ENCODE measurements at places on chromosomes 13 and 19.
A peak's percentile ranks its signal among the peaks of the same experiment; 100 is the strongest.

GRCh38 chr13:48403151-48403631 lies 9.7 kb downstream of the LPAR6 start:
- no peak for DNase-seq

GRCh38 chr19:5809053-5809452 lies 4.2 kb downstream of the NRTN start:
- no peak for DNase-seq

- no peak for DNase-seq
Measured at GRCh38 chr19:33641261-33641660, 19.5 kb downstream of the CHST8 start.

DNA sequence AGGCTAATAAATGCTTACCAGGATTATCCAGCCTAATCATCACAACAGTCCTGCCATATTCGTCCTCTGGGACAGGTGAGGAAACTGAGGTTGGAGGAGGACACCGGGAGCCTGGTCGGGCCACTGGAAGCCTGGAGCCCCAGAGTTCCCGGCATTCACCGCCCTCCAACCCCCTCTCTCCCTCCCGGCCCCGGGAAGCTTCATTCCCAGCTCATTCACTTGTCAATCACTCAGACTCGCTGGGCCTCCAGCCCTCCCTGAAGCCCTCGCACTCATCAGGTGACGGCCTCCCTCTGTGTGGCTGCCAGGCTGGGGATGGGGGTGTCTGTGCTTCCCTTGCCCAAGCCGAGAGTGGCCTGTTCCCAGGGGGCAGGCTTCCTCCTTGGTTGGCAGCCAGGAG lies 22.5 kb upstream of the ZNF99 start:
- no peak for DNase-seq

- DNase-seq = no peak
Measured at GRCh38 chr19:55441319-55441691, 1.8 kb downstream of the SHISA7 start.

DNA sequence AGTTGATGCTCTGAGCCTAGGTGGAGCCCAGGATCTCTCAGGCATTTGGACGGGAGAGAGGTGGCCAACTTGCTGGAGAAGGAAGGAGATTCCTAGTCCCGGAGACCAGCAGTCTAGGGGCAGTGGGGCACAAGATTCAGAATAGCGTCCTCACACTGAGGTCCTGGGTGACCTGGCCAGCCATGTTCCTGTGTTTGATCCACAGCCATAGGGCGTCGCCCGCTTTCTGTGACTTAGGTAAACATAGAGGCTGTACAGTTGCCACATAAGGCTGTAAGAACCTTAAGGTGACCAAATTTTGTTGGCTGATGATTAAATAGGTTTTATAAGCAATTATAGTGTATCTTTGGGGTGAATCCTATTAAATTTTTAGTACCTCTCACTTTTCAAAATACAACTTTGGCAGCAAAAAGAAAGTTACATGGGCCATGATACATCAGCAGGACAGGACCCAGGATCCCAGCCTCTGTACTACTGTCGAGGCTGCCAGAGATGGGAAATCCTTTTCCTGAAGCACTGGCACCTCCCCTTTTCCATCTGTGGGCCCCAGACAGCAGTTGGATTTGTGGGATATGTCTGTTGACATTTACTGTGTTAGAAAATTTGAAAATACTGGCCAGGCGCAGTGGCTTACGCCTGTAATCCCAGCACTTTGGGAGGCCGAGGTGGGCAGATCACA lies 37.5 kb downstream of the TSSK6 start:
- no peak for DNase-seq

- DNase-seq = peak; percentile 99
Measured at GRCh38 chr19:58543826-58544590, at the start of gene TRIM28. Gene TRIM28 (plus strand): TSS chr19:58544064. CDS start chr19:58544758, 694 bp downstream.

- peak; percentile 90 for DNase-seq
Measured at GRCh38 chr19:44141191-44142058, at the start of gene ZNF234. Gene ZNF234 (plus strand): TSS chr19:44141554. CDS start chr19:44144633, 3,079 bp downstream.

DNA sequence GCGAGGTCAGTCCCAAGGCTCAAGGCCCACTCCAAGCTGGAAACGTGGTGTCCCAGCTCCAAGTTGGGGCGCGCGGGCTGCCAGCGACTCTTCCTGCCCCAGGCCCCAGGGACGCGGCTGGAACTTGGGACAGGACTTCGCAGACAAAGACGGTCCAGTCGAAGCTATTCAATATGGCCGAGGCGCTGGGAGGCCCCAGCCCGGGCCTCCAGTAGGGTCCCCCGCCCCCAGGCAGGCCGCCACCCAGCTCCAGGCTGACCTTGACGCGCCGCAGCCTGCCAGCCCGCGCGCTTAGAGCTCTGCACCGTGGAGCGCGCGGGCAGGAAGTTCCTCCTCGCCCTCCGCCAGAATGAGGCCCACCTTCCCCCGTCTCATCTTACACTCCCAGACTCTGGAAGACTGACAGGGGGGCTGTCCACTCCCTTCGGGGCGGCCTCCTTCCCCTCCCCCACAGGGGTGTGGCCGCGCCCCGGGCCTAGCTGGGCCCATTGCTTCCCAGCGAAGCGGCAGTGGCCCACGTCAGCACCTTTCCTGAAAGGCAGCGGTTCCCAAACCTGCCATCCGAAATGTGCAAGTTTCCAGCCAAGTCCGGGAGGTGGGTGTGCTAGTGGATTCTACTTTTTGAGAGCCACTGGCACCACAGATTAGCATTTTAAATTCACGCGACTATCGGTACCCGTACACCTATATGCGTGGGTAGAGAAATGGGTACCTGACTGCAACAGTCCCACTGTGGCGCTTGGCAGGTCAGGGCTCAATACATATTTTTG lies at the start of gene CCDC8:
Gene CCDC8, minus strand, starts transcription at position 303 of the 770 bp plus-strand sequence. CDS start 754 bp downstream, outside the sequence.
- peak; percentile 88 for DNase-seq

DNA sequence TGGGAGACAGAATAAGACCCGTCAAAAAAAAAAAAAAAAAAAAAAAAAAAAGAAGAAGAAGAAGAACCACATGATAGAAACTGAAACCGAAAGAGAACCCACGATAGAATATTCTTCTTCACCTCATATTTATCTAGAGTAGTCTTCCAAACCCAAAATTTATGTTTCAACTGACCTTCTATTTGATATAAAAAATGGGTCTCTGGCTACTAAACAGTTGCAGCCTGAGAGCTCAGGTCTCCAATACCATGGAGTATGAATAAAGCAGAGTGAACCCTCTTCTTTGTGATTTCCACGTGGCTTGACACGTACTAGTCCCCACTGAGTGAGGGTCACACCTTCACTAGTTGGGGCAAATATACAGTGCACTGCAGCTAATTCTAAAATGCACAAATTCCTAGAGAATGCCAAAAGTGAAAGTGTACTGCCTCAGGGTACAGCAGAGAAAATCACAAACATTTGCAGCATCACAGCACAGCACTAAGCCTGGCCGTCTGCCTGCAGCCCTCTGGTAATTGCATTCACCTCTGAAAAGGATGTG lies 30.8 kb upstream of the RFC3 start:
- DNase-seq = no peak

- DNase-seq = peak; percentile 6
Measured at GRCh38 chr19:38805180-38805579, 7.6 kb downstream of the LGALS4 start.

DNA sequence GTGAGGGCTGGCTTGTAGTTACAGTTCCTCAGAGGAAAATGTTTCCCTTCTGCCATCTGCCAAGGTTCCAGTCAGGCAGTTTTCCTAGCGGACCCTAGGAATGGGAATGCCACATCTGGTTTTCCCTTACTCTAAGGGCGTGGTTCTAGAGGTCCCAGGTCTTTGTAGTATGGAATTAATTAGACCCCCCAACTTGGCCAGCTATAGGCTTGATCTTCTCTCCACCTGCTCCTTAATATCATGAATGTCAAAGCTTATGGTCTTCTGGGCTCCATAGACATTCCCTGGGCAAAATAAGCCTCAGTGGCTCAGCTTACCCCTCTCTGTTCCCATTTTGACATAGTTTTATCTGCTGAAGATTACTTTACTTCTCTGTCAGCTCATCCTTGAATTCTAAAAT lies 70.0 kb downstream of the ZNF568 start:
- DNase-seq = no peak

GRCh38 chr13:111324736-111325135 lies 4.3 kb downstream of the TEX29 start:
- DNase-seq = no peak

GRCh38 chr13:36414461-36414860 lies 17.8 kb upstream of the CCNA1 start:
- DNase-seq = no peak

DNA sequence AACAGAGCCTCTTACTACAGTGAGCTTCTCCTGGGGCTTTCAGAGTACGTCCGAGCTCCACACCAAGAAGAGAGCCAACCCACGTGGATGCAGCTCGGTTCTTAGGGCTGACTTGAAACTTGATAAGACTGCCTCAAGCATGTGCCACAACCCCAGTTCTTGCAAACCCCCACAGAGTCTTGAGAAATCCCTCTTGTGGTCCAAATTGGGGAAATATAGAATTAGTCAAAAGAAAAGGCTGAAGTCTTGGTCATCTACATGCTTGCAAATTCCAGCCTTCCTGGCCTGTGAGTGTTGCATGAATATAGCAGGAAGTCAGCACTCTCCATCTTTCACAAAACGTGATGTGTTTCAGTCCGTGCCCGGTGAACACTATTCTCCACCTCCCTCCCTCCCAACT lies 95.2 kb downstream of the GGACT start:
- DNase-seq = no peak

DNA sequence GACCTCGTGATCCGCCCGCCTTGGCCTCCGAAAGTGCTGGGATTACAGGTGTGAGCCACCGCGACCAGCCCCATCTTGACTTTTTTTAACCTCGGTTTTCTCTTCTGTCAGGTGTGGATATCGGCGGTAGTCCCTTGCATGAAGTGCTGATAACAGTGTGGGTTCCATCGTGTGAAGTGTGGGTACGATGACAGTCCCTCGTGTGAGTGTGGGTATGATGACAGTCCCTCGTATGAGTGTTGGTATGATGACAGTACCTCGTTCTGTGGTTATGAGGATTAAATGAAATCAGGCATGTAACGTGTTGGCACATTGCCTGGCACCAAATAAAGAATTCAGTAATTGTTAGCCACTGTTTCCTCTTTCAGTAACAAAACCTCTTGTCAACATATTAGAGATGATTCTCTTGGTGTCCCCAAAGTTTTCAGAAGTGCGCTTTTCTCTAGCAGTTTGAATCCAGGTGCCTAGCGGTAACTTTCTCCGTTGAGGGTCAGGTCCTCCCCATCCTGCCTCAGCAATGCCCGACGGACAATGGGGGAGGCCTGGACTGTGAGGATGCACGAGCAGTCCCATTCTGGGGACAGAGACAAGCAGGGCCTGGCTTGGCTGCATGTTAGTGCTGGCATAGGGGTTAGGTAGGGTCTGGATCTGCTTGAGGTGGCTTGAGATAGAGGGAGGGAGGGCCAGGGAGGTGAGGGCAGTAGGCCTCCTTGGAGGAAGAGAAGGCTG lies 15.3 kb downstream of the GATAD2A start:
- DNase-seq = no peak

- peak; percentile 29 for DNase-seq
Measured at GRCh38 chr13:80802946-80803345, 462.0 kb upstream of the SPRY2 start.

GRCh38 chr13:79417741-79418140 lies 11.7 kb upstream of the RBM26 start:
- no peak for DNase-seq

- DNase-seq = no peak
Measured at GRCh38 chr19:29796173-29796573, 15.6 kb upstream of the CCNE1 start.

GRCh38 chr13:51380269-51380668 lies 40.8 kb downstream of the SERPINE3 start:
- no peak for DNase-seq

DNA sequence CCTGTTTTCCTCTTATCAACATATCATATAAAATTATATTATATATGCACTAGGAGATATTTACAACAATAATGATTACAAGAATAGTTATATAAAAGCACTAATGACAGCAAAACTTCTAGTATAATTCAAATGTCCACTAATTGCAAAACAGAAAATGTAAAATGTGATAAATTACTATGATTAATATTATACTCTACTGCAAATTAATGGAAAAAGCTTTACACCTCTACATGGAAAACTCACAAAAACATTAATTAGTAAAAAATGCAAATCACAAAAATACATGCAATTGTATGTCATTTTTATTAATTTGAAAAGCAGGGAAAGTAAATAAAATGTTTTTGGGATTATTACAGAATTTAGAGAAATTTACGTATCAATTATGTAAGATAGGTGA lies 681.0 kb upstream of the PCDH20 start:
- DNase-seq = no peak

GRCh38 chr19:49459388-49459787 lies 6.4 kb downstream of the ALDH16A1 start:
- DNase-seq = no peak

GRCh38 chr19:50480281-50481111 lies 3.8 kb upstream of the GARIN5A start:
- no peak for DNase-seq

GRCh38 chr19:10474962-10475451 lies 28.1 kb downstream of the KEAP1 start:
- no peak for DNase-seq

GRCh38 chr19:54160182-54160811 lies 776 bp upstream of the LENG1 start:
- no peak for DNase-seq

GRCh38 chr19:7658219-7658686 lies 10.6 kb upstream of the RETN start:
- peak; percentile 64 for DNase-seq

GRCh38 chr13:79614250-79614918 lies 133.4 kb downstream of the NDFIP2 start:
- no peak for DNase-seq

- peak; percentile 65 for DNase-seq
Measured at GRCh38 chr19:43407416-43408005, 7.2 kb upstream of the TEX101 start.

- peak; percentile 90 for DNase-seq
Measured at GRCh38 chr19:48501494-48502349, 9.9 kb downstream of the LMTK3 start.

DNA sequence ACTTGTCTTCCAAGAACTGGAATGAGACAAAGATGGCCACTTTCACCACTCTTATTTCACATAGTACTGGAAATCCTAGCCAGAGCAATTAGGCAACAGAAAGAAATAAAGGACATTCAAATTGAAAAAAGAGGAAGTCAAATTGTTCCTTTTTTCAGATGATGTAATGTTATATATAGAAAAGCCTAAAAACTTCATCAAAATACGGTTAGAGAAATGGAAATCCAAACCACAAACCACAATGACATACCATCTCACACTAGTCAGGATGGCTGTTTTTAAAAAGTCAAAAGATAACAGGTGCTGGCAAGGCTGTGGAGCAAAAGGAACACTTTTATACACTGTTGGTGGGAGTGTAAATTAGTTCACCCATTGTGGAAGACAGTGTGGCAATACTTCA lies 113.3 kb upstream of the SPRY2 start:
- DNase-seq = no peak

DNA sequence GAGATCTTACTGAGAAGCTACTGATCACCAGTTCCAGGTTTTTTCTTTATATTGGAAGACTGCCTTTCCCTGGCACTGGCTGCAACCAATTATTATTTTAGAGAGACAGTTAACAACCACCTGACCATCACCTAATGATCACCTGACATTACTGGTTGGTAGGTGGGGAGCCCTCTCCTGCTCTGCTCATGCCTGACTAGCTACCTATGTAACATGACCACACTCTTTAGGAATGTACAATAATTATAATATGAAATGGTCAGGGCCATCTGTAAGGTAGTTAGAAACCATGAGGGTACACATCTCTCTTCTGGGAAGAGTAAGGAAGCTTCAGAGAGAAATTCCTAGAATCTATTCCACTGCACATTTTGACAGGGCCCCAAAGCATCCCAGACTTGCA lies 59.0 kb upstream of the SCEL start:
- DNase-seq = no peak
